ENCODE measurements at places on chromosomes 11 and 22.

DNA sequence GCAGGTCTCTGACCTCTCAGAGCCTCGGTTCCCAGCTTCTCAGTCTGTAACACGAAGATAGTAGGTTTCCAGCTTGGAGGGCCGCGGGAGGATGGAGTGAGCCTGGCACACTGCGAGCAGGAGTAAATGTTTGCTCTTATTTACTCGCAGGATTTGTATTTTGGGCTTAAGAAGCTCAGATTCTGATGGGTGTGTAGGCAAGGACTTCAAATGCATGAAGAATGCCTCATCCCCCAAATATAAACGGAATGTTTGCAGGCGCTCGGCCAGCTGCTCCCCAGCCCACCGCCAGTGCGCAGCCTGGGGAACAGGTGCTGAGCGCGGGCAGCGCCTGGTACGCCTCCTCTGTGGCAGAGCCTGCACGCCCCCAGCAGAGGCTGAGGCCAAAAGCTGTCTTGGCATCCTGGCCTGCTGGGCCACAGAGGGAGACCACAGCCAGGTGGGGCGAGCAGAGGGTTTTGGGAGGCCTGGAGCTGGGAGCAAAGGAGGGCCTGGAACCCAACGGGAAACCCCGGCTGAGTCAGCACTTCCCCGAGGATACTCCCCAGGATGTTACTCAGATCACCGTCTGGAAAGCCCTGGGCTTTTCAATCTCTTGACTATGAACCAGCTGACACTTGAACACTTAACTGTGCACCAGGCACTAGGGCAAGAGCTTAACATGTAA is 9.4 kb downstream of the EHD1 start:
- peak; percentile 81 for DNase-seq

- DNase-seq = no peak
Observed at GRCh38 chr22:37416827-37417226, 10.5 kb downstream of the ELFN2 start.

DNA sequence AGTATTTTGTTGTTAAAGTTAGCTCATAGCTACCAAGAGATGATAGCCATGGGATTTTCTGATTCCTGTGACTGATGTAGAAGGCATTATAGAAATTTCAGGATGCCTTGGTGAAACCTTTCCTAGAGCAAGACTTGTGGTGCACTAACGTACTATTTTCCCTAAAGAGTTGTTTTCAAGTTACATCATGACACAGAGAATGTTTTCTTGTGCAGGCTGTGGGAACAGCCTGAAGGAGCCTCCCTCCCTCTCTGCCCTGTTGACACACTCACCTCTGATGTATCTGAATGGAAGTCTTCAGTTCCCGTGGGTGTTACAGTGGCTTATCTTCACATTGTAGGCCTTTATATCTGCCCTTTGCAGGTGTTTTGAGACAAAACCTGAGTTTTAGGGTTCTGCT is 121.6 kb downstream of the LDLRAD3 start:
- DNase-seq = no peak

GRCh38 chr11:47376525-47377371 is 1.6 kb downstream of the SPI1 start:
- DNase-seq = peak; percentile 23

GRCh38 chr22:29639096-29639495 is 35.7 kb downstream of the NF2 start:
- DNase-seq = no peak

DNA sequence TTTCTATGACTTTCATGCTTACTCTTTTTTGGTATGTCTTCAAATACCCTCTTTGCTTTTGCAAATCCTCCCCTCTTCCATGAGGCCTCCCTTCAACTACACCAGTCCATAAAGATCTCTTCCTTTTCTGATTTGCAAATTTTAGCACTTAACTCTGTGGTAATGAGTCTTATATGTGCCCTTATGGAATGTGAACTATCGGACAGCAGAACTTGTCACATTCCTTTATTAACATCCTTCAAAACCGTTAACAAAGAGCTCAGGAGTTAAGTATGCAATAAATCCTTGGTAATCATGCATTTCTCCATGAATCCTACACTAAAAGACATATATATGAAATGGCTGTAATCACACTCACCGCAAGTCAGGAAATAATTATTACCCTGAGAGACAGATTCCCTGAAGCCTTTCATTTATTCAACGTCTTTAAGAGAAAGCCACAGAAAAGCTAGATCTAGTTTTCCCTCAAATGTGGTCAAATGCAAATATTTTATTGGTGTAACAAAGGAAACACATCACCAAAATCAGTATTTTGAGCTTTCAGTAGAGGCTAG is 7.4 kb downstream of the CLNS1A start:
- no peak for DNase-seq

DNA sequence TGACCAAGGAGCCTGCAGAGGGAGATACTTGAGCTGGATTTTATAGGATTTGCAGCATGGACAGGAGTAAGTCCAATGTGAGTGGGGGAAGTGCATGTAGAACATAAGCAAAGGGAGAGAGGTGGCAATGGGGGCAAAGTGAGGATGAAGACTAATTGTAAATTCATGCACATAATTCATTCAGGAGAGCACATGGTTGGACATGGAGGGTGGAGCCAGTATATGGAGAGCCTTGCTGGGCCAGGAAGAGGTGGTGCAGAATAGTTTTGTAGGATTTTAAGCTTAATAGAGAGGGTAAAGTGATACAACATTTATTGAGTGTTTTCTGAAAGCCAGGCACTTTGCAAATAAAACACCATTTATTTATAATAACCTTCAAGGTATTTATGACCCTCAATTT is 274.3 kb upstream of the C11orf87 start:
- no peak for DNase-seq

GRCh38 chr11:2314525-2315394 is 12.9 kb downstream of the TSPAN32 start:
- peak; percentile 94 for DNase-seq

GRCh38 chr22:28394513-28395110 is 285.0 kb downstream of the TTC28 start:
- peak; percentile 83 for DNase-seq

DNA sequence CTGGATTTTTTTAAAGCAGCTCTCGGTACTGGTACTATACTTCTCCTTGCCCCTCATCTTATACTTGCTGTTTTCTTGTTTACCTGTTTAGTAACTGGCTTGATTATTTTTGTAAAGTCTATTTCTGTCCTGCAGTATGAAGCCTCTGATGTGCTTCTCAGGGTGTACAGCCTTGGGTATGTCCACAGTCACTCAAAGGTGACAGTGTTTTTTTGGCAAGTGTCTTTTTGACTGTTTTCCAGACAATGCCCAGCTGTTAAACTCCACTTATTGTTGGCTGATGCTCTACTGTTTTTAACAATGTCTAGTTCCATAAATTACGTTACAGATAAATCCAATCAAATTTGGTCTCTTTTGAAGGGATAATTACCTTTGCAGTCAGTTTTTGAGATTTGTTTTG is 475.2 kb downstream of the JRKL start:
- DNase-seq = no peak

- DNase-seq = no peak
Observed at GRCh38 chr11:112173152-112173551, 2.2 kb upstream of the BCO2 start.

GRCh38 chr11:134275188-134275533 is 1.0 kb upstream of the GLB1L3 start:
- no peak for DNase-seq

DNA sequence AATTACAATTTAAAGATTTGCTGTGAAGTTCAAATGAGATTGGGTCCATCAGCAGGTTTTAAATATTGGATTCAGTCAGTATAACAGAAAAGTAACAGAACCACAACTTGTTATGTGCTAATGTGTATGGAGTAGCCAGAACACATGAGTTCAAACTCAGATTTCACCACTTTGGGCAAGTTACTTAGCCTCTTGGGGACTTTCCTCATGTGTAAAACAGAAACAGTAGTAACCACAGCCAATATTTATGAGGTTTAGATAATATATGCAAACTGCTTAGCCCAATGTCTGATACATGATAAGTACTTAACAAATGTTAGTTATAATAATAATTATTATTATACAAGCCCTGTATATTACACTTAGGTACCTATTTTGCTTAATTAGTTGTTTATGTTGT is 21.8 kb upstream of the SLC5A12 start:
- DNase-seq = no peak

DNA sequence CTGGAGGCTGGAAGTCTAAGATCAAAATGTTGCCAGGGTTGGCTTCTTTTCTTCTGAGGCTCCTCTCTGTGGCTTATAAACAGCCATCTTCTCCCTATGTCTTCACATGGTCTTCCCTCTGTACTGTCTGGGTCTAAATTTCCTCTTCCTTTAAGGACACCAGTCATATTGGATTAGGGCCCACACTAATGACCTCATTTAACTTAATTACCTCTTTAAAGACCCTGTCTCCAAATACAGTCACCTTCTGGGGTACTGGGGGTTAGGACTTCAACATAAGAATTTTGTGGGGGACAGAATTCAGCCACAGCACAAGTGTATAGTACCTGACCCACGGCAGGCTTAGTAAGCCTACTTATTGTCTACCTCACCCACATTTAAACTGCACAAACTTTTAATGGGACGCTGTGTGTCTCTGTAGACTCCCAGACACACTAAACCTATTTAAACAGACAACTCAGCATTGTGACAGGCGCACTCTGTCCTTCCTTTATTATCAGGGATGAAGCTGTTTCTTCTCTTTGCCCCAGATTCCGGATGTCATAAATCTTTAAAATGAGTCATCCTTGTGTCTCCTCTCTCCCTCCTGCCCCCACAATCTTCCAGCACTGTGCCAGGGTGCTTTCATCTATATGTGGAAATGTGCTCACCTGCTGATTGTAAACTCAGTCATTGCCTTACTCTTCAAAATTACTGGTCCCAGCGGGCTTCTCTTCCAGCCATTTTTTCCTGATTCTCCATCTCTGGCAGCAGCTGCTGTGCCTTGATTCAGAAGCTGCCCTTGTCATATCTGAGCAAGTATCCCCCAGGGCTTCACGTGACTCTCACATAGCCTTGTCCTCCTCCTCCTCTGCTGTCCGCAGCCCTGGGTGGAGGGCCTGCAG is 5.4 kb upstream of the MAPK8IP1 start:
- DNase-seq = no peak

DNA sequence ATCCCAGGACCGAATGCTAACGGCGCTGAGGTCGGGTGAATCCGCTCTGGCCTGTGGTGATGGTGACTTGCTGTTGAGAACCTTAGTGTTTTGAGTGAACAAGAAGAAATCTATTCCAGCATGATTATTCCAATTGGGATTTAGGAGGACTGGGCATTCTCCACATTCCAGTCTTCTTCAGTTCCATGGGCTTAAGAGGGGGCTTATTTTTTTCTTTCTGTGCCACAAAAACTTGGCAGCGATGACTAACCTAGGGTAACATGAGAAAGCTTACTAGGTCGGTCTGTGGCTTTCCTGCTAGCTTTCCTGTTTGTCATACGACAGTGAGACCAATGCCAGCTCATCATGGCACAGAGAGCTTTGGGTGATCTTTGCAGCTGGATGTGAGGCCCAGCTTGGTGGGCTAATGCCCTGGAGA is 62.9 kb upstream of the ATXN10 start:
- DNase-seq = no peak

DNA sequence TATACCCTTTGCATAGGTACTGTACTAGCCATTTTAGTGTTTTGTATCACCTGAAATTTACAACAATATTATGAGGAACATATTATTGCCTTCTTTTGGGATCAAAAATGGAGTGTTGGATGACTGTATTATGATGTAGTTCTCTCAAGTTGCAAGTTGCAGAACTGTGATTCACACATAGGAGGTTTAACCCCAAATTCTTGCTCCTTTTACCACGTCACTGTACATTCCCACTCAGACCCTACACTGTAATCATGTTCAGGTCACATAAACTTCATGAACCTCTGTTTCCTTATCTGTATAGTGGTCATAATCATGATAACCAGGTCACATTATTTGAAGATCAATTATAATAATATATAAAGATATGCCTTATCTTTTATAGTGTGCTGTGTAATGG is 925.1 kb upstream of the TENM4 start:
- no peak for DNase-seq

GRCh38 chr11:63007920-63008319 is 7.7 kb downstream of the SLC22A8 start:
- no peak for DNase-seq

GRCh38 chr11:746289-747157 is 741 bp upstream of the TALDO1 start:
- no peak for DNase-seq

- peak; percentile 30 for DNase-seq
Observed at GRCh38 chr11:72305891-72306585, 62.1 kb upstream of the PHOX2A start.

DNA sequence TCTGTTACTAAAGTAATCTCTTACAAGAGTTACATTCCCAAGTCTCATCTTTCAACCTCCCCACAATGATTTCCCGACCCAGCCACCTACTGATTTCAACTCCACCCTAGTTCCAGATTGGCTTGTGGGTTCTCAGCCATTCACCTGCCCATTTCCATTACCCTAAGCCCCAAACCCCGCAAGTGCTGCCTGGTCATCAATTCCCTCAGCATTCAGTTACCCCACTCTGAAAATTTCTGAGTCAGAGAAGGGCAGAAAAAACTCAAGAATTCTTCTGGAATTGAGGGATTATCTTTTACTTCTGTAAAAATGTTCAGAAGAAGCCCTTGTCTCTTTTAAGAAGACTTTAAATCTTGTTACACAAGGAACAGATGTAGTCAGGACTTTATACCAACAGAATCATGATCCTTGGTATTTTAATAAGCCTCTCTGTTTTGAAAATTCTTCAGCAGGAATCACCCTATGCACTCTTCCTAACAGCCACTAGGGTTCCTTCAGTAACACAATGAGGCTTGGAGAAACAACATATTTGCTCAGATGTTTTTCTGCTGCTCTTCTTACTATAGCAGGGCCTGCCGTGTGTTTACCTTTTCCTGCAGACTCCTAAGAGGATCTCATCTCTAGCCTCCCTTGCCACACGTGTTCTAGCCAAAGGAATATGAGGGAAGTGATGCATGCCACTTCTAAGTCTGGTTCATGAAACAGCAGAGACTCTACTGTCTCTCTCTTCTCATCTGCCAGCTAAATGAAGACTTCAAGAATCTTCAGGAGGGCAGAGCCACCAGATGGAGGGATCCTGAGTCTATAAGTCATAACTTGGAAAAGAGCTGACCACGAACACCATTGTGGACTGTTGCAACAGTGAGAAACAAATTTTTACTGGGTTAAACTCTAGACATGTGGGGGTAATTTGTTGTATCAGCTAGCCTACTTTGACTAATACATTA is 29.3 kb upstream of the PAMR1 start:
- no peak for DNase-seq

DNA sequence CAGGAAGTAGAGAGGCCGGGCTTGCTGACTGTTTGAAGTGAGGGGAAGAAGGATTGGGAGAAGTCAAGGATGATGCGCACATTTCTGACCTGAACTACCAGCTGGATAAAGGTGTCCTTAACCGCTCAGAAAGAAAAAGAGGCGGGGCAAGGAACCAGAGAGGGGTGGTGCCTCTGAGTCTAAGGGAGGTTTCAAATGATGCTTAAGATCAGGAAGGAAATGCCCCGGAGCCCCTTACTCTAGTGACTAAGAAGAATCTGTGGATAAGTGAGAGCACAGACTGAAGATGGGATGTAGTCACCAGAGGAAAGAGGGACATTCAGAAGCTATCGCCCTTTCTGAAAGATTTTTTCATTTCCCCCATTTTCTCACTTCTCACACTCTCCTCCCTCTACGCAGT is 12.7 kb downstream of the DCHS1 start:
- no peak for DNase-seq
